Activated T-cell treated with anti-CD3 and anti-CD28 coated beads, Interleukin-2, amount 50 U/mL, for 1 hour (primary cell): ENCODE measurements at places on chromosomes 4 and X.

DNA sequence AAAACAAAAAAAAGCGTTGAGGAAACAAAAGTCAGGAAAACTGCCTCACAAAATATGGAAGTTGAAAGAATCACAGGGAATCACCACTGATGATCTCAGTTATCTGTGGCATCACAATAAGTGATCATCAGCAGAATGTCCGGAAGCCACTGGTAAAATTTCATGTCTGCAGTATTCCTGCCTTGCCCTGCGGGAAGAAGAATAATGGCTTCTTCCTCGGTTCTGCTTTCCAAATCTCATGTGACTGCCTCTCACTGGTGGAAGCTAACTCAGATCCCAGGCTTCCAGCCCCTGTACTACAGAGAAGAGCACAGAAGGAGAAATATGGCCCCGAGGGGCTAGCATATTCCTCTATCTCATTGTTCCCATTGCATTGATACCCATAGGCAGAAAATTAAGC is 12.7 kb upstream of the ZNF330 start:
- no peak for DNase-seq

GRCh38 chrX:50967736-50968135 is 57.2 kb downstream of the BMP15 start:
- no peak for DNase-seq

DNA sequence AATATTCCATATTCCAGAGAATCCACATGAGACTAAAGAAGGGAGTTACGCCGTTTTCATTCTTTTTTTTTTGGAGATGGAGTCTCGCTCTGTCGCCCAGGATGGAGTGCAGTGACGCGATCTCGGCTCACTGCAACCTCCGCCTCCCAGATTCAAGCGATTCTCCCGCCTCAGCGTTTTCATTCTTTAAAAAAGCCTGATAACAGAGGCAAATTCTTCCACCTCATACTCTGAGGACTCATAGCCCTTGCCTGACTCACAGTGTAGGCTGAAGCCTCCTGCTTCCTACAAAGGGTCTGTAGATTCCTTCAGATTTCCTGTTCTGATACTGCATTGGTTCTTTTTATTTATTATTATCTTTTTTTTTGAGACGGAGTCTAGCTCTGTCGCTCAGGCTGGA is 210.5 kb downstream of the SH3BGRL start:
- DNase-seq = no peak

DNA sequence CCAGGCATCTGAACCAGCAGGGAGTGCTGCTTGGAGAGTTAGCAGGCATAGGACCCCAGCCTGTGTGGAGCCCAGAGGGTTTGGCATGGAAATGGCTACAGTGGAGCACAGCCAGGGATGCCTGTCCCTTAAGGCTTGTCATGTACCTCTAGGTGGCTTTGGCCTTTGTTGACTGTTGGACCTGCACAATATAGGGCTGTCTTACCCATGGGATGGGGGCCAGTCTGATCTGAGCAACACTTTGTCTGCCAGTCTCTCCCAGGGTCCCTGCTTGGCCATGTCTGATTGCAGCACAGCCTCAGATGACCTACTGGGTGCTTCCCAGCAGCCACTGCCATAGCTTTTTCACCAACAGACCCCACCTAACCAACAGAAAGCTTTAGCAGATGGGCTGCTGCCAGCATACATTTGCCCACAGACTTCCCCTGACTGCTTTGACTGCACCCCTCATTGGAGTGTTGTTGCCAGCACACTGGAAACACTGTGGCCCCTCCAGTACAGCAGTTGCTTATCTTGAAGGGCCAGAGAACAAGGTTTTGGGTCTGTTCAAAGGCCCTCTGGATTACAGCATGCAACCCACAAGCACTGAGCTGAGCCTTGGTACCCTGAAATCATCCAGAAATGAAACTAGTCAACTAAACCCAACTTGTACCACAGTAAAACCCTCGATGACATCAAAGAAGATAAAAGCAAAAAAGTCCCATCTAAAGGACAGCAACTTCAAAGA is 22.1 kb downstream of the ANAPC10 start:
- no peak for DNase-seq

DNA sequence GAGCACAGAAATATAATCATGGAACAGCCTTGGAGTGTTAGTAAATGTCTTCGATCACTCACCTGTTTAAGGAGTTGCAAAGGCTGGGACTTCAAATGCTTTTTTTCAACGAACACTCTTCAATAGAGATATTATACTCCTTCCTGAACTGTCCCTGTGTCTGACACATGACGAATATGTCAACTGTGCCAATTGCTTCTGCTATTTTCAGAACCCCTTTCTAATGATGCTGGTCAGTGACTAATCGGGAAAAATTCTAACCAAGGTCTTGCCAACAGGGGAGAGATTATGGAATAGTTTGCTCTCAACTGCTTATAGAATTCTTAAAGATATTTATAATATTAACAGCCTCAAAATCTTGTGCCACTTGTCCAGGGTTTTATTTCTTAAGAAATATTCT is 8.5 kb upstream of the KLHL34 start:
- no peak for DNase-seq

DNA sequence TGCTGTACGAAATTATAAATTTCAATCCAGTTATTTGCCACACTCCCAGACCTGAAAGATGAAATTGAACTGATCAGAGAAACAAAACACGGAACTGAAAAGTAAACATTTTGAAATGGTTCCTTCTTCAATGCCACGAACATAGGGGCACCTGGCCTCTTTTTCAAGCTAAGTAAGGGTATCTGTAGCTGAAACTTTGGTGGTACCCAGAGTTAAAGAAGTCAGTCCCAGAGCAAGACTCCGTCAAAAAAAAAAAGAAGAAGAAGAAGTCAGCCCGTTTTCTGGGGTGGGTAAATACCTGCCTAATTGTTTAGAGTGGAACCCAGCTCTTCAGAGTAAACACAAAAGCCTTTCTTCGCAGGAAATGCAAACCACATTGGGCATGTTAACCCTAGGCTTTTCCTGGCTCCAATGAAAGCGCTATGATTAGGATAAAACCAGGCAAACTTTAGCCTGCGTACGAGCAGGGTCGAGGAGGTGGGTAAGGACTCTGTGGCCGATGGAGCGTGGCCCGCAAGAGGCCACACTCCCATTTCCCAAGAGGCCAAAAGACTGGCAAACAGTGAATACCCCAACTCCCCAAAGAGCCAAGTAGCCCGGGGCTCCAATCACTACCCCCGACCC is 1.3 kb downstream of the ANTXR2 start:
- DNase-seq = no peak

DNA sequence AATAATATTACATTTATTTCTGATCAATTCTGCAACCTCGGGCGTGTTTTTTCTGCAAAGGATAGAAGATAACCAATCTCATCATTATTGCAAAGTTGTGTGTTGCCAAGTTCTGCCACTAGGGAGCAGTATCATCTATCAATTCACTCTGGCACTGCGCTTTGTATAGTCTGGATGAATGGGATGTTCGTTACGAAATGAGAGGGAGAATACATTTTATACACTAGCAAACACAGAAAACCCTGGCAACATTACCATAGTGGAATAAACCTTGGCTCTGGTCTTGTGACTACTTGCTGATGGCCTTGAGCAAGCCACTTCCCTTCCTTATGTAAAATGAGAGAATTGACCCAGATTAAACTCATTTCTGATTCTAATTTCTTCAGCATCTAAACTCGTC is 97.5 kb upstream of the ZNF518B start:
- DNase-seq = no peak

- no peak for DNase-seq
These were observed 504.3 kb downstream of the FAM133A start for GRCh38 chrX:94178145-94178788.

- no peak for DNase-seq
These were observed 94.2 kb downstream of the MFAP3L start for GRCh38 chr4:169931964-169932363.
